Hematopoietic multipotent progenitor cell treated with erythropoietin and hydrocortisone succinate and interleukin-3 and kit ligand, for 6 days (in vitro differentiated cells): ENCODE measurements at places on chromosomes 3 and 15.

DNA sequence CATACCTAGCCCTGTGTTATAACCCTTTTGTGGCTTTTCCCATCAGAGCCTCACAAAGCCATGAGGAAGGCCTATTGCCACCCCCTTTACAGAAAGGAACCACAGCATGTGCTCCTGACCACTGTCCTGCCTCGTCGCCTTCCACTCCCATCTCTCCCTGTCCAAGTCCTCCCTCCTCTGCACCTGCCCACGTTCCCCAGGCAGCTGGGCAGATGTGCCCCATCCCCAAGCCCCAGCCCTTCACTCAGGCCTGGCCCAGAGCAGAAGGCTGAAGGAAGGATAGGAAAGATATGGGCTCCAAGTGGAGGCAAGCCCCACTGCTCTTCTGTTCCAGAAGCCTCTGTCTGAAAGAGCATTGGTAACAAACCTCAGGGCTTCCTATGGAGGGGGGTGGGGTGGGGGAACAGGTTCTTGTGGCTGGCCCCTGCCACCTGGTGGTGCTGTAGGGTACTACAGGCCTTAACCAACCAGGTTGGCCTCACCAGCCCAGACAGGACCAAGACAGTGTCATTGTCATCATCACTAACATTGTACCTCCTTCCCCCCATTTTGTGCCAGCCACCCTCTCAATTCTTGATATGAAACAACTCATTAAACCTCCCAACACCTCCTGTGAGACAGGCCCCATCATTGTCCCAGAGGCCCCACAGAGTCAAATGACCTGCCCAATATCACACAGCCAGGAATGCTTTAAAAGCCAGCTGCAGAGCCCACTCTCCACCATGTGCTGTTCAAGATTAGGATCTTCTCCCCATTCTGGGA, 10.0 kb downstream of the POC1A start:
- peak; percentile 90 for DNase-seq

DNA sequence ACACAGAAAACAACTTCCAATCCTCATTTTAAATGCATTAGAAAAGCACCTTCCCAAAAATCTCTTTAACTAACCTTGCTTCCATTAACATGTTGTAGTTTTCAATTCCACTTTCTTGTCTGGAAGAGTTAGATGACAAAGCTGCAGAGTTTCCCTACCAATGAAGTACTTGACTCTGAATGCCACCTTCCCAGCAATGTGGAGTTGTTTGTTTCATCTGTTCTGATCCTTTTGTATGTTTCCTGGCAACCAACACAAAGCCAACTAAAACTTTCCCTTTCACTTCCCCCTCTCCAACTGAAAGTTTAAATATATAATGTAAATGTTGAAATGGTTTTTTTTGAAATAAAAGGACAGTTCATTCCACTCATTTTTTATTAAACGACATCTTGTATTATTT, at the start of gene WDR49:
WDR49 (minus strand) TSS at position 183 of the 400 bp plus-strand sequence. CDS start 517 bp downstream, outside the sequence.
- no peak for DNase-seq

- no peak for DNase-seq
Observed at GRCh38 chr3:146554151-146554760, 9.8 kb upstream of the PLSCR1 start.

DNA sequence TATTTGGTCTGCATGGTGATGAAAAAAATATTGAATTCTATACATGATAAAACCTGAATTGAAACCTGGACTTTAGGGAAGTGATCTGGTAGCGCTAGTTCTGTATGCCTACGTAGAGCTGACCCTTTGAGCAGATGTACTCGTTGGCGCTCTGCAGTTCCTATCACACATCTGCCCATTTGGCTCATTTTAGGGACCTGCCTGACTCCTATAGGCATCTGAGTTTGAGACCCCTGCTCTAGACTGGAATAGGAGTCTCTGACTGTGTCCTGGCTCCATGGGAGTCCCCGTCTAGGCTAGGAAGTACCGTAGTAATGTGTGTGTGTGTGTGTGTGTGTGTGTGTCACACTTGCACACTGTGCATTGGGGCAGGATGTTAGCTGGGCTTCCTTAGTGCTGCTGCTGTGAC, 21.2 kb downstream of the STARD5 start:
- no peak for DNase-seq

DNA sequence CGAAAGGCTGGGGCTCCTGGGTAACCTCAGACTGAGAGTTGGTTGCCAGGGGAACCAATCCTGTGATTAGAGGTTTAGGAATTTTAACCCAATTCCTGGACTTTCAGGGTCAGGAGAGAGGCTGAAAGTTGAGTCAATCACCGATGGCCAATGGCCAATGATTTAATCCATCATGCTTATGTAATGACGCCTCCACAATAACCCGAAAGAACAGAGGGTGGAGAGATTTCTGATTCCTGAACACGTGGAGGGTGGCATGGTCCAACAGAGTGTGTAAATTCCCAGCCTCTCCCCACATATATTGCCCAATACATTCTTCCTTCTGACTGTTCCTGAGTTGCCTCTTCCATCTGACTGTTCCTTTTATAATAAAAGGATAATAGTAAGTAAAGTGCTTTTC, 137.2 kb upstream of the CBLB start:
- no peak for DNase-seq

DNA sequence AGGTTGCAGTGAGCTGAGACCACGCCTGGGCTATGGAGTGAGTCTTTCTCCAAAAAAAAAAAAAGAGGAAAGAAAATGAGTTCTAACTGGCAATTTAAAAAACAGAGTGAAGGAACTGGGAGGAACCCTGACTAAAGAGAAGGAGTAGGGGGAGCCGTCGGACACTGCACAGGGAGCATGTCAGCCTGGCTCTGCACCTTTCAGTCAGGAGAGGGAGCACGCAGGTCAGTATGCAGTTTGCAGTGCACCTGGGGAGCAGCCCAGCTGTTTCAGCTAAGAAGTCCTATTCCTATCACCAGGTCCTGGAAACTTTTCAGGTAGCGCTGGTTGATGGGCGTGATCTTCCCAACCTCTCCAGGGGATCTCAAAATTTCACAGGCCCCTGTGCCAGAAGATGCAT, 14.9 kb upstream of the ZXDC start:
- DNase-seq: no peak

DNA sequence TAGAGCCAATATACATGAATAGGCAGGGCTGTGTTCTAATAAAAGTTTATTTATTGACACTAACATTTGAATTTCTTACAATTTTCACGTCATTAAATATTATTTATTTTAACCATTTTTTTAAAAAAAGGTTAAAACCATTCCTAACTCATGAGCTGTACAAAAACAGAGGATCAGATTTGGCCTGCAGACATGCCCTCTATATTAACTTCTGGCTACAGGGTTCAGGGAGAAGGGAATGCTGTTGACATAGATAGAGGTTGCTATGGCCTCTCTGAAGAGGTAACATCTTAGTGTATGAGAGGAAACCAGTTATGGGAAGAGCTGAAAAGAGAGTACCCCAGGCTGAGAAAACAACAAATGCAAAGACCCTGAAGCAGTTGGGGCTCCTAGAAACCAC, 19.1 kb upstream of the RAP2B start:
- no peak for DNase-seq

DNA sequence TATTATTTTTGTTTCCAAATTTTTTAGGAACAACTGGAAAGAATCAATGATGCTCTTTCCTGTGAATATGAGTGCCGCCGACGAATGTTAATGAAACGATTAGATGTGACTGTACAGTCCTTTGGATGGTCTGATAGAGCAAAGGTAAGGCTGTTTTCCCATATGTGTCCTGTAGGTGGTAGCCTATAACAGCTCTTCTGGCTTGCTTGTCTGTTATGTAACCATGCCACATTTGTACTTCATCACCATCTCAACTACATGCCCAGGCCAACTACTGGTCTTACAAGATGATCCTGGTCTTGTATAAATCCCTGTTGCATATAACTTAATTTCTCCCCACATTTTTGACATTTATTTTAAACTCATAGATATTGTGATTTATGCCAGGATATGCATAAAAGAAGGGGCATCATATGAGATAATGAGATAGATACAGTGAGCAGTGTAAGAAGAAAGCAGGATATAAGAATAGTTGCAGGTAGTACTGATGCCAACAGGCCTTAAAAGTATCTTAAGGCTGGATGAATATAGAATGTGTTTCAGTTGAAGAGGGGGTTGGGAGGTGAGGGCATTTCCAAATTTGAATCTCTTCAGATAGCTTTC, 20.3 kb downstream of the FAM98B start:
- DNase-seq: peak; percentile 83

DNA sequence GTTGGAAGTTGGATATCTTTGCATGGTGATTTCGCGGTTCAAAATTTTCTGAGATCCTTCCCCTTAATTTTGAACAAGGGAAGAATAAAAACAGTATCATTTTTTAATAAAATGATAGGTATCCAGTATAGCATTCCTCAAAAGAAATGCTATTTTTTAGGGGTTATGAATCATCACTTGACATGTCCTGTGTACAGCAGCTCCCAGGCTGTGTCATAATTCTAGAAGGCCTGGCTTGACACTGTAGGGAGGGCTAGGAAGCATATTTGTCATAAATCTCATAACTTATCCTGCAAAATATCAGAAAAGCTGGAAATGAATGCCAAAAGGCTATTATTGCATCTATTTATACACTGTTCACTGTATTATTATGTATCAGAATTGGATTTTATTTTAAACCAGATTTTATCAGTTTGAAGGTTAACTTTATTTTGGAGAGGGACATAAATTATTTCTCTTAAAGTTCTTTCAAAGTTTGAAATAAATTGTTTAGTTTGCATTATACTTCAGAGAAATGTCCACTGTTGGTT, 539.1 kb upstream of the ROBO2 start:
- DNase-seq: no peak

DNA sequence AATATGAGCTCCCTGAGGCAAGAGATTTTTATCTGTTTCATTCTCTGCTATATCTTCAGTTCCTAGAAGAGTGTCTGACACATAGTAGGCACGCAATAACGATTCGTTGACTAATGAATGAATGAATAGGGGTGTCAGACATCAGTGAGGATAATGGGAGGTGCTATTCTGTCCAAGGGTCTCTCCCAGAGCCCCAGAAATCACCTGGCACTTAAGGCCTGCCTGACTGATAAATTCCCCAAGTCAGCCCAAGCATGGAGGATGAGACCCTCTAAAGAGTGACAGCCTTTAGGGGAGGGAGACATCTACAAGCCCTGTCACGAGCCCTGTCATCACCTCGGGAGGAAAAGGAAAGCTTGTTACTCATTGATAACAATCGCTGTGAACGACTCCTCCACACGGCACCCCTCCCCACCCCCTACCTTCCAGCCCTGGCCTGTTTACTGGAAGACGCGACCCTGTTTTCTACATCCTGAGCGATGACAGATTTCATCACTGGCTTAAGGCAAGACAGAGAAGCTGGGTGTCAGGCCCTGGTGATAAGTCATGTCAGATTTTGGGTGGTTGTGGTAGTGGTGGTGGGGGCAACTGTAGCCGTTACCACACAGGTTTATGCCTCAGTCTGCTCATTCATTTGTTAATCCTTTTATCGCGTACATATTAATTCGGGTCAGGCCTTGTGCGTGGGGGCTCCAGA, 23.1 kb downstream of the BHLHE40 start:
- DNase-seq: peak; percentile 77

DNA sequence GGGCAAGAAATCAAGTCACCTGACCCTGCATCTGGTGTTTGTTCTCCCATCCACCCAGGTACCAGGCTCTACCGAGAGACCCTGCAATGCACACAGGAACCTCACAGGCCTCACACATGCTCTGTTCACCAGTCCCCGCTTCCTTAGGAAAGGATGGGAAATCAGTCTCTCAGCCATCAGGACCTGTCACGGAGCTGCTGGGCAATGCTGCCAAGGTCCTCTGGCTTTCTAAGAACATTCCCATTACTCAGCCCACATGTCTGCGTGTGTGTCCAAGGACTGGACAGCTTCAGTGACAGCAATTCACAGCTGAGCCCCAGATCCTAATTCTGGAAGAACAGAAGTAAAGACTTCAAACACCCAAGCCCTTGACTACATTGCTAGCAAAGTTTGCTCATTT, 6.5 kb upstream of the SRGAP3 start:
- no peak for DNase-seq

GRCh38 chr3:53496984-53497383, 2.6 kb downstream of the CACNA1D start:
- peak; percentile 24 for DNase-seq

- DNase-seq: no peak
Observed at GRCh38 chr3:148230473-148230872, 467.2 kb upstream of the AGTR1 start.

GRCh38 chr3:168047190-168047795, 48.4 kb downstream of the GOLIM4 start:
- DNase-seq: peak; percentile 96

- DNase-seq: no peak
Observed at GRCh38 chr3:59106085-59106648, 56.3 kb upstream of the CFAP20DC start.

DNA sequence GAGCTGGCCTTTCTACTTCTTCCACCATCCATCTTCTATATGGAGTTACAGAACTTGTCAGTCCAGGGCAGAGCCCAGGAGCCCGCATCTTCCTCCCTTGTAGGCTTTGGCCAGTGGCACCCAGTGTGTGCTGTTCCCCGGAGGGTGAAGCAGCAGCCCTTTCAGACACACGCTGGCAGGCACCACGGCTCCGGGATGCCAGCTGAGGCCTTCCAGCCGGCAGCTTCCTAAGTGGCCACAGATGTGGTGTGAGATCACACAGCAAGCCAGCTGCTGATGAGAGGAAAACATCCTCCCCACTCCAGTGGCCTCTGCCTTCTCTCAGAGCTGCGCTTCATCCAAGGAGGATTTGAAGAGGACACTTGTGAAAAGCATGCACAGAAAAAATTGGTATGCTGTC, 24.1 kb downstream of the CRABP1 start:
- no peak for DNase-seq

DNA sequence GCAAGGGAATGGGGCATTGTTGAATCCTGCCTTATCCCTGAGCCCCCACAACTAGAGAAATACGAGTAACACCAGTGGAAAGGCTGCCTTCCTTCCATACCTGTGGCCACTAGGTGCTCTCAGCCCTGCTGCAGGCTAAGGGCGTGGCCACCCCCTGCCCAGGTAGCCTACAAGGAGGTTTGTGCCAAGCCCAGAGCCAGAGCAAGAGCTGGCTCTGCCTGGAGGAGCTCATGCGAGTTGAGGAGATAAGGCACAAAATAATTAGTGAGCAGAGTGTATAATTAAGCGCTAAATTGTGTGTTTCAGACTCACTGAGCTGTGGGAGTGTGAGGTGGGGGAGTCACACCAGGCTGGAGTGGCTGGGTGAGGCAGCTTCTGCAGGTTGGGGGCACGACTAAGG, 49.2 kb downstream of the TPRA1 start:
- DNase-seq: no peak

- DNase-seq: no peak
Observed at GRCh38 chr15:91222052-91222451, 122.0 kb downstream of the SV2B start.
